Activated T-cell treated with anti-CD3 and anti-CD28 coated beads for 48 hours (primary cell): ENCODE measurements at places on chromosomes 12 and 14.

GRCh38 chr14:70731447-70732239, 77.7 kb downstream of the MAP3K9 start:
- no peak for DNase-seq

DNA sequence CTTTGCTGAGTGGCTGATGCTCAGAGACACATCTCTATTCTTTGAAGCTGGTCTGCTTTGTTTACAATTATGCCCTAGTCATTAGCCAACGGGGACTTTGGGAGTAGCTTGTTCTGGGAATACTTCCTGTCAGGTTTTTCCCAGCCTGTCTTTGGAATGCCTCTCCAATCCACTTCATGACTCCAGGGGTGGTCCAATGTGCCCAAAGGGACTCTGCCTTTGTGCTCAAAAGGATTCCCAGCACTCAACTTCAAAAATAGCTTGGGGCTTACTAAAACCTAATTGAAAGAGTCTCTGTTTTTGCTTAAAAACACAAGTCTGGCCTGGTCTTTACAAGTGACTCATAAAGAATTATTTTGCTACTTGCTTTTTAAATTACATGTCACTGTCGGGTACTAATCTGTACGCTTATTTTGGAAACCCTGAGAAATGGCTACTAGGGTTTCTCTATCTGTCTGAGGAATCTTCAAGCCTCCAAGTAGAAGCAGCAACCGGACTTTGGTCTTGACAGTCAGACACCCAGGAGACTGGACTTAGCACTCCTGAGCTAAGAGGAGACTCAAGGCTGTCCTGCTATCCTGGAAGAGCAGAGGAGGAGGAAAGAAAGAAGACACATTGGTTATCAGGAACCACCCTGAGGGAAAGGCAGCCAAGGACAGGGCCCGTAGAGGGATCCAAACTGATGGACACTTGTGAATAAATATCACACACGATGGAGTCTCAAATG, 20.7 kb downstream of the PHLDA1 start:
- no peak for DNase-seq

DNA sequence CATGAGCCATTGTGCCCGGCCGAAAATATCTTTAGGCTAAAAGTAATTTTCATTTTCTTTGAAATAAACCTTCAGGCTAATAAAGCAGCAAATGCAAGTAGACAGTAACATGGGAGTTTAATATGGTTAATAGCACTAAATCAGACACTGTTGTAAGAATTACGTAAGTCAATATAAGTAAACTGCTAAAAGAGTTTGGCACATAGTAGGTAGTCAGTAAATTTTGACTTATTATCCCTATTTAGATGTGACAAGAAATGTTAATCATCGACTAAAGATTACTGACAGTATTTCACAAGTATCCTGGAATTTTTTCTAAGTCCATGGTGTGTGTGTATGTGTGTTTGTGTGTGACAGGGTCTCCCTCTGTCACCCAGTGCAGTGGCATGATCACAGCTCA, 3.9 kb downstream of the PPP4R3A start:
- DNase-seq, result no peak

DNA sequence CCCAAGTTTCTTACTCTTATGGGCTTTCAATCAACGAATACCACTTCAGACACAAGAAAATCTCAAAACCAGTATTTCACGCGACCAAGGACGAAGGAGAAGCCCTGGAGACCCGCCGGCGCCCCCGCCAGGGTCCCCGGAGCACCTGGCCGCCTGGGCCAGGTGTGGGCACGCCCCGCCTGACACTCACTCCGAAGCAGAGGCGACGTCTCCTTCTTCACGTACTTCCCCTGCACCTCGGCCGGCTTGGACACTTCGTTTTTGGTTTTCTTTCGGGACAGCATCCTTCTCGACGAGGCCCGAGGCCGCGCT, 466 bp downstream of the SAV1 start:
- DNase-seq, result no peak

- no peak for DNase-seq
These were observed 127.8 kb upstream of the SSTR1 start for GRCh38 chr14:38079886-38080285.

DNA sequence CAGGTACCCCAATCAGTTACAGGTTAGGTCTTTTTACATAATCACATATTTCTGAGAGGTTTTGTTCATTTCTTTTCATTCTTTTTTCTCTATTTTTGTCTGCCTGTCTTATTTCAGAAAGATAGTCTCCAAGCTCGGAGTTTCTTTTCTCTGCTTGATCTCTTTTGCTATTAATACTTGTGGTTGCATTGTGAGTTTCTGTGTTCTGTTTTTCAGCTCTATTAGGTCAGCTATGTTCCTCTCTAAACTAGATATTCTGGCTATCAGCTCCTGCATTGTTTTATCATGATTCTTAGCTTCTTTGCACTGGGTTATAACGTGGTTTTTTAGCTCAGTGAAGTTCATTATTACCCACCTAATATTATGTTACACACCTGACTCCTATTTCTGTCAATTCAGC, 914.1 kb downstream of the TRHDE start:
- DNase-seq, result no peak

- no peak for DNase-seq
These were observed 98.9 kb upstream of the PLEKHG7 start for GRCh38 chr12:92603741-92604432.

DNA sequence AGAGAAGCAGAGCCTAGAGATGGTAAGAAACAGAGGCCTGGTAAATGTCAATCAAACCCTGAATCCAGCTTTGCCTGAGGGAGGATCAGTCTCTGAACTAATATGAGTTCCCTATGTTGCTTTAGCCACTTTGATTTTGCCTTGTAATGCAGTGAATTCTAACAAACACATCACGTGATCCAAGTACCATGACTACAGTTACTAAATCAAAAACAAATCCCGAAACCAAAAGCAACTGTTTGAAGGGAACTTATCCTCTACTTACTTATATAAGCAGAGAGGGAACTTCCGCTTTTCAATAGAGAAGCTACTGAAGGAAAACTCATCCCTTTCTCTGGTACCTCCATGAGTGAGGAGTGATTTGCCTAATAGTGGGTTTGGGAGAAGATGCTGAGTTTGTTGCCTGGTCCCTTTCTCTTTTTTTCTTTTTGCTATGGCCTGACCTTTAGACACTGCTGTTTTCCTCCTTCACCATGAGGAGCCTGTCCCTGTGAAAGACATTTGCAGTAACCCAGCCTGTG, 7.7 kb upstream of the PPTC7 start:
- DNase-seq, result no peak

DNA sequence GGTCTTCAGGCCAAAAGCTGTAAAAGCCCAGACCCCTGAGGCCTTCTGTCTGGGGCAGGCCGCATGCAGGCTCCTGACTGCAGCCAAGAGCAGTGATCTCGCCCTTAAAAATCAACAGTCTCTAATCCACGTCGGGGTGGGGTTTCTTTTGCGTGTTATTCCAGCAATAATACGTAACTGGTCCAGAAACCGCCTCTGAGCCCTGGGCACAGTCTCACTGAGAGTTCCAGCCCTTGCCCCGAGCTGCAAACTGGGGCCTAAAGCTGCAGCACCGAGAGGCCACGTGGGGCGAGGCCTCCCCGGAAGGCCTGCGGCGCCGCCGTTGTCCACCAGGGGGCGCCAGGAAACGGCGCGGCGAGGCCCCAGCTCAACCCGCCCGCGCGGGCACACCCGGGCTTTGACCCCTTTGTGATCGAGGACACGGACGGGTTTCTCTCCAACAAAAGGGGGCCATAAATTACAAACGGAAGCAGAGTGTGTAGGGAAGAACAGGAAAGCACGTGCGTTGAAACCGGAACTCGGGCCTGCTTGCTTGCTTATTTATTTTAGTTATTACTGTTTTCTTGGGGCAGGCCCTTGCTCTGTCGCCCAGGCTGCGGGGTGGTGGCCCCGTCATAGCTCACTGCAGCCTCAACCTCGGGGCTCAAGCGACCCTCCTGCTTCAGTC, 87.2 kb downstream of the NINJ2 start:
- DNase-seq, result peak; percentile 87

DNA sequence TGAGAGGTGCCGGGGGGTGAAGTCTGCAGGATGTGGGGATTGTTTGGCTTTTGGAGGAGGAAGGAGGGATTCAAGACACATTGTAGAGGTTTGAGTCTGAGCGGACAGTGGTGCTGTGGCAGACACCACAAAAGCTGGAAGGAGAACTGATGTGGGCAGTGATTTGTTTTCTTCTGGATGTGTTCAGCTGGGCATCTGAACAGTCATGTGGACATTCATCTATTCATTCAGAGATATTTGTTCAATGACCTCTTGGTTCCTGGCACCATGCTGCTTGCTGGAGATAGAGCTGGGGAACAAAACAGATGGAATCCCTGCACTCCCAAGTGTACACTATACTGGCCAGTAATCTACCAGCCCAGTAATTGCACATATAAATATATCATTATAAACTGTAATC, 64.0 kb downstream of the PTPN11 start:
- no peak for DNase-seq

GRCh38 chr12:3935078-3935477, 61.9 kb upstream of the PARP11 start:
- DNase-seq, result no peak

GRCh38 chr12:57456737-57457490, 1.8 kb downstream of the INHBE start:
- DNase-seq, result no peak

DNA sequence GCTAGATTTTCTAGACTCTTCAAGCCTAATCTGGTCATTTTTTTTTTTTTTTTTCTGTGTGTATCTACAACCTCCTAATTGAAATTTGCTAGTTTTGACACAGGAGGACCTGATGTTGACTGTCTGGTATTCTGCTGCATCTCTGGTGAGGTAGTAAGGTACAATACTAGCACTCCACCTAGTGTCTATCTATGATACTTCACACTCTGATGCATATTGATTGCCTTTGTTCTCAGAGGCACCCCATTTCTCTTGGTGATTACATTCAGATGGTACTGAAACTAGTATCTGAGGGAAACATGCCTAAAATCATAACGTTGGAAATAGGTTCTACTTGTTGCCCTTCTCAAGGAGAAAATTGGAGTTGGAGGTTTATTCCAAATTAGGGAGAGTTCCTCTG, 930.5 kb upstream of the NOVA1 start:
- no peak for DNase-seq

GRCh38 chr14:103739793-103740501, 24.3 kb downstream of the ZFYVE21 start:
- no peak for DNase-seq

DNA sequence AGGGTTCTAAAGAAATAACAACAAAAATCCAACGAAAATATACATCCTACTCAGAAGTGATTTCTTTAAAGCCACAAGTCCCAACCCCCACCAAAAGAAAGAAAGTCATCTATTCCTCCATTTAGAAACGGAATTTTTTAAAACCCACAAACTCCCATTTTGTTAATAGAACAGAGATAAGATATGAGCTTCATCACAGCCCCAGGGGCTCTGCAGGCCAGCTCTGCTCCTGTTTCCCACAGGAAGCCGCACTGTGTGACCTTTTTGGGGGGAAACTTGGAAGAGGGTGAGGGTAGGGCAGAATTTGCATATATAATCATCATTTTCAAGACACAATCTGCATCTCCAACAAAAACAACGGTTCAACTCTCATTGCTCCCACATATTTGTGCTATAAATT, 2.8 kb downstream of the FBXL14 start:
- DNase-seq, result no peak

DNA sequence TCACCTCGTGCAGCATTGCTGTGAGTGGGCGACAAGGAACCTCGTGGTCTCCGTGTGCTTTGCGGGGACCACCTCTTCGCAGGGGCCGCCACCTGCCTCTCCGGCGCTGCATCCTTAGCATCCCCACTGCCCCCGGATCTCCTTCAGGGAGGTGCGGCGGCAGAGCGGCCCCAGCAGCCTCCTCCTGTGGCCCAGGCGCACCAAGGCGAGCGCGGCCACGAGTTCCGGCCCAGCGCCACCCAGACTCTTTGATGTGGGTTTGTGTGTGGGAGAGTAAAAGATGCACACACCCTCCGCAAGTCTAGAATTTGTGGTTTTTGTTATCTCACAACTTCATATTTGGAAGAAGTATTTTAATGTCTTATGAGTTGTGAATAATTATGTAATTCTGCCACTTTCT, 118.8 kb upstream of the DIO3 start:
- peak; percentile 52 for DNase-seq

DNA sequence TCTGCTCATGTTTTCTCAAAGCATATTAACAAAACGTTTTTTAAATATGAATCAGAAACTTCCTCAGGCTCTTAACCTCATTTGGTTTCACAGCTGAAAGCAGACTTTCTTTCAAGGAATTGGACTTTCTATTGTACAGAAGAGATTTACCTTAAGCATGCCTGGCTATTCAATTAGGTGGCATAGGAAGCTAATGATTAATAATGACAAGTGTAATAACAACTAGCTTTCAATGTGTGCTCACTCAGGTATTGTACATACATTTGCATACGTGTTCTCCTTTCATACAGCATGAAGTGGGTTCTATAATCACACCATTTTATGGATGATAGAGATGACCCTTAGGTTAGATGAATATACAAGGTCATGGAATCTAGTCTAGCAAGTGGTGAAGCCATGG, 115.7 kb downstream of the ANO6 start:
- no peak for DNase-seq
